ENCODE measurements at places on chromosomes 3 and 15.

- no peak for DNase-seq
These were observed 58.6 kb upstream of the NUDT16 start for GRCh38 chr3:131323014-131323413.

DNA sequence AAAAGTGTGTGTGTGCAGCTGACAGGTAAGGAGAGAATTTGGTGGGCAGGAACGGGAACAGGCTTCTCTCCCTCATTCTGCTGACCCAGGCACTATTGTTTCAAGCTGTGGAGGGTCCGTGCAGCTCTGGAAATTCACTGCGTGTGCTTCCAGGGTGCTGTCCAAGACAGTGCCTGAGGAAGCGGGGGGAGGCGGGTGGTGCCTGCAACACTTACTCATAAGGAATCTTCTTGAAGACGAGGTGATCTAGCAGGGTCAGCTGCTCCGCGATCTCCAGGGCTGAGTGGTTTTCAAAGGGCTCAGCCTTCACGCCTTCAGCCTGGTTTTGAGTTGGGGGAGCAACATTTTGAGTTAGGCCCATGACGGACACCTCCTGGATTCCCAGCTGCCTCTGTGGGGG is 46.6 kb upstream of the CTSH start:
- DNase-seq, result no peak

- no peak for DNase-seq
These were observed 156.0 kb upstream of the ROPN1 start for GRCh38 chr3:124147946-124148345.

GRCh38 chr3:119944091-119944490 is 150.2 kb downstream of the GSK3B start:
- DNase-seq, result no peak

DNA sequence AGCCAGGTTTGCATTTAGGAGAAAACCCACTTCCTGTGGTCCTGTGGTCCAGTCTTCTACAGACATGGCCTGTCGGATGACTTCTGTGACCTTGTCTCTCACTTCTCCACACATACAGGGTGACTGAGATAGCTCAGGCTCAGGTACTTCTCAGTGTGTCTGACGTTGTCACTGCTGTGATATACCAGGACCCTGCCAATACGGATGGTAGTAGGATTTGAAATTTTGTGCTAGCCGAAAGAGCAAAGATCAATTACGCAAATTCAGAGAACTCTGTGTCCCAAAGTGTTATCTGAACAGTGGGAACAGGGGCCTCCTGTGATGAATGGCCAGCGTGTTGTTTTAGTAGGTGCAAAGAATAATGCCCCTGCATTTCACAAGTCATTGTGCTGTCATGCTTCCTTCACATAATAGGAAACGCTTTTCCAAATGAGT is 128.9 kb downstream of the MCTP2 start:
- no peak for DNase-seq

DNA sequence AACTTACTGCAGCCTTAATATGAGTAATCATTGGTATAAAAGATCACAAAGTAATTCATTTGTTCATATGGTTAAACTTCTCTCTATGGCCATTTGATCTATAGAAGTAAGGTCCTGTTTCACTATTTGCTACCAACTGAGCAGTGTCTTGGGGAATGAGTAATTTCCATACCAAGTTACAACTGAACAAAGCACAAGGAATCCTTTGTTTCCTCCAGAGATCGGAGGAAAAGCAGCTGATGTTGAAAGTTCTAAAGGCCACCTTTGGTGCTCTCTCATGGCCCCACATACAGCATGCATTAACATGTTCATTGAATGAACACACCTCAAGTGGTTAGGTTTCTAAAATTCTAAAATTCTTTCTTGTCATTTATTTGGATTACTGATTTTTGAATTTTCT is 7.1 kb upstream of the CNTN3 start:
- DNase-seq, result no peak

DNA sequence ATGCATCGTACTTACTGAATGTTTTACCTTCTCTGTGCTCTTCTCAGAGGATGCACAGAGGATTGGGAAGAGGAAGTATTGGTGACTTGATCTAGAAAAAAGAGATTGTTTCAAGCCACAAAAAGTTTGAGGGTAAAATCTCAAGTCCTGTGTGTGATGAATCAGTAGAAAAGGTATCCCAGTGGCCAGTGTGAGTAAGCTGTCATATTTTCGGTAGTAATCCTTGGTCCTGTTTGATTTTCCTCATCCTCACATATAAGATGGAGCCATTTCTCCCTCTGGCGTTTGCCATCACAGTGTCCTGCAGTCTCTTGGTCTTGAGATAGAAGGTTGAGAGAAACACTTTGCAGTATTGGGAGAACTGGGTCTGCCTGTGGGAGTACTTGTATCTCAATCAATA is 166.8 kb downstream of the LPP start:
- DNase-seq, result no peak

DNA sequence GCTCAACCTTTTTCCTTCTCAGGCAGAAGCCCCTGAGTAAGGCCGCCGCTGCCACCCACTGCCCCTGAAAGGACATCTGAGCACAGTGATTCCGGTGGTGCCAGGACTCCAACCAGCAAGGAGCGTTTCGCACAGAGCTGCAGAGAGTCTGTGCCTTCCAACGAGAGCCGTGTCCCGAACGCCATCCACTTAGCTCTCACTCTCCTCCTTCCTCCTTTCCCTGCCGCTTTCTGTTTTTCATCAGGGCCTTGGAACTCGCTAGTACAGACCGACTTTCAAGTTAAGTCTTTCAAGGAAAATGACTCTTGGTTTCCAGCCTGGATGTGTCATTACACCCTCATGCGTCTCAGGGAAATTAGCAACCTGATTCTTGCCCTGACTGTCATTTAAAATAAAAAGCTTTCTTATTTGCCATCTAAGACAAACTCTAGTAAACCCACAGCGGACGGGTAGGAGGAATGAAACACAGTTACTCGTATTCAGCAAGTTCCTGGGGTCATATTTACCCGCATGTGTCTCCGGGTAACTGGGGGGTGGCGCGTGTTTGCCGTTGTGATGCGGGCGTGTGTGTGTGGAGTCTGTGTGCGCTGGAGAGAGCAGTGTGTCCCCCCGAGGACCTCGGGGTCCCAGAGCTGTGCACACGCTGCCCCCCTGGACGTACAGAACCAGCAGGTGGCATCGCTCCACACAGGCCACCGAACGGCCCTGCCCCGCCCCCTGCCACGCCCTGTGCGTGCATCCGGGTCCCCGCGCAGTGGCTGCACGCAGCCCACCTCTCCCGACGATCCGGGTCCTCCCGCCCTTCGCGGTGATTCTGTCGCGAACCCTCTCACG is 30.4 kb upstream of the ALDH1A3 start:
- peak; percentile 46 for DNase-seq

DNA sequence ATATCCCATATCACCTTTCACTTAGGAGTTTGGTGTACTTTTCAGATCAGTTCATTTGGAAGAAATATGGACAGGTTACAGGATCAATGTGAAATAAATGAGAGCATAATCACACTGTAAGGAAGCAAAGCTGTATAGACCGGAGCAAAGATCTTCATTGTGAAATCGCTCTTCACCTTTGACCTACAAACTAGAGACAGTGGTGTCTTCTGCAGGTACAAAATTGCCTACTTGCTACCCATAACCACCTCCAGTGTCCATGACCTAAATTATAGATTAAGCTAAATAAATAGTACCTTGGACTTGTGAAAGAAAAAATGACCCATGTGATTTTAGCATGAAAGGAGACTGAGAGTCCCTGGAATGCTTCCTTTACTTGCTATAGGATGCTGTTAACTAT is 379.5 kb upstream of the SUCLG2 start:
- no peak for DNase-seq

DNA sequence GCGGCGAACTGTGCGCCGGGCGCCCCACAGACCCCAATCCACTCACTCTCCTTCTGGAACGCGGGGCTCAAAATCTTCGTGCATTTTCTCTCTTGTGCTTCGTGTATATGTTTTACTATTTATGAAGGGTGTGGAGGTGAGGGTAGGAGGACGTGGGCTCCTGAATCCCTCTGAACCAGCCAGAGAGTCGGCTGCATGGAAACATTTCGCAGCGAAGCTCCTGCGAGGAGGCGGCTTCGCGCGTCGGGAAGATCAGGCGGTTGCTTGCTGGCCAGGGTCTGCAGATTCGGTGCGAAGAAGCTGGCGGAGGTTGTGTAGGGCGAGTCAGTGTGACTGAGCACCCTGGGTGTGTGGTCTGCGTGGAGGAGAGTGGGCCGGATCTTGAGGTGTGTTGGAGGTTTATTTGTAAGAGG is 1.1 kb downstream of the CNTN4 start:
- DNase-seq, result no peak

GRCh38 chr15:42707873-42708544 is 28.9 kb downstream of the CDAN1 start:
- DNase-seq, result no peak

DNA sequence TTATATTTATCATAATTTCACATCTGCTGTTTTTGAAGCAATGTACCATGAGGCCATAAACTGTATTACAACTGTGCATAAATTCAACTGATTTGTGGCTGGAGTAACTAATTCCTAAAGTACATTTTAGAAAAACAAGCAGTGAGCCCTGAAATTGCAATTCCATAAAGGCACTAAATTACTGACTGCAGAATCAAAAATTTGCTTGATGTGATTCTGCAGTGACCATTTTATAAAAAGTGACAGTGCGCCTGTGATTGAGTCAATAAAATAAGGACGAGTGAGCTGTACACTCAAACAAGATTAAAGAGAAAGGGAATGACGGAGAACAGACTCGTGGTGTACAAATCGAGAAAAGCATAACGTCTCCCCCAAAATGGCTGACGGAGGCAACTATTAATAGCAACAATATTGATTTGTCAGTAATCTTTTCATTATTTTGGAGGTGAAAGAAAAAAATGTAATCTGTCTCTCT is 121.4 kb upstream of the MEIS2 start:
- no peak for DNase-seq

DNA sequence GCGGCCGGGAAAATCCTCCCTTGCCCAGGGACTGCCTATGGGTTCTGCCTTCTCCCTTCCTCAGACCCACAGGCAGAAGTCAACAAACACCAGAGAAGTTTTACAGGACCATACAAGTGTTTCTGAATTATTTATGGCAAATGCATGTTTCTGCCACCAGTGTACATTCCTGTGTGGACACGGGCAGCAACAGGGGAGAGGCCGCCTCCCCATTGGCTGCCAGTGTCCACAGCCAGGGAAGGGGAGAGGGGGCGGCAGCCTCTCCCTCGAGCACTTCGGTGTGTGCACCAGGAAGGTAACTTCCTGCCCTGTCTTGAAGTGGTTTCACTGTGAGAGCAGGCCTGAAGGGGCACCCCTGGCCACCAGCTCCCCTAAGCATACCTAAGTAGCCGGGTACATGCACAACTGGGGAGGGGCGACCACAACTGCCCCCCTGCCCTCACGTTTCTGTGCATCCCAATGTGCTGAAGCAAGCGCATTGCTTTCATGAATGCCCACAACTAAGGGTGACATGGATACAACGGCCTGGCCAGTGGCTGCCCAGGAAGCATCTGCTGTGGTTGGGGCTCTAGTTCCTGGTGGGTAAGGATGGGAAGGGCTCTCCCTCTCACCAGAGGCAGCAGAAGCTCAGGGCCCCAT is 14.8 kb upstream of the SHISA5 start:
- DNase-seq, result no peak

DNA sequence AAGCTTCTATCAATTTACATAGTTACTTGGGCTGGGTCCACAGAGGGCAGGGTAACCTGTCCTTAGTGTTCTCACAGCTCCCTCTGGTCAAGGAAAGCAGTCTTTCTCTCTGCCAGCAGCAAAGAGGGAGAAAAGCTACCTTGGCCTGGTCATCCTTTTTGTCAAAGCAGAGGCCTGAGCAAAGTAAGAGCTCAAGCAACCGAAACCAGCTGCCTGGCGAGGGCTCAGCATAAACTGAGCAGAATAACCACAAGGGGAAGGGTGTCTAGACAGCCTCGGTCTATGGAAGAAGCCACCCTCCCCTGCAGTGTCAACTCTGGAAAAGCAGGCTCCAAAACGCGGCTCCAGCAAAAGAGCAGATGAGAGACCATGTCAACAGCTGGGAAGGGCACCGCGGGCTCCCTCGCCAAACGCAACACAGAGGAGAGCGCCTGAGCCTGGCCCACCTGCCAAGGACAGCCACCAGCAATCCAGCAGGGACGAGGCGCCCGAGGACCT is 17.4 kb downstream of the LRIG1 start:
- no peak for DNase-seq

- DNase-seq, result no peak
These were observed 12.0 kb downstream of the GREM1 start for GRCh38 chr15:32729700-32730395.

DNA sequence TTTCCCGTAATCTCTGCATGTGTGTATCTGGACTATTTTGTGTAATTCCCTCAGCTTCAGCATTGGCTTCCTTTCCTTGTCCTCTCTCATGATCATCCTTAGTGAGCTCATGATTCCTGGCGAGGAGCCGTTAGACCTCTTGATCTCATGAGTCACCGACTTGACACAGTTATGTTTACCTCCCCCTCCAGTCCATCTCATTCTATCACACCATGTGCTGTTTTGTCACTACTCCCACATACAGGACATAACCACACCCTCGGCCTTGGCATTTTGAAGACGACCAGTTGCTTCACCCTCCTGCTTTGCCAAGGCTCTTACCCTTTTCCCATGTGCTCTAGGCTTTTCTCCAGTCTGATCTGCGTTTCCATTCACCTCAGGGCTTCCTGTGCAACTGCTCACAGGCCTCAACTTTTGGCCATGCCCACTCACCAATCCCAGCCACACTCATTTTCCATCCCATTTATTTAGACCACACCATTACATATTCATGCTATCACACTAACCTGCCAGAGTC is 41.5 kb downstream of the CP start:
- no peak for DNase-seq

GRCh38 chr3:157650172-157650571 is 147.0 kb upstream of the VEPH1 start:
- no peak for DNase-seq

- peak; percentile 2 for DNase-seq
These were observed 68.7 kb downstream of the SLTM start for GRCh38 chr15:58864602-58865424.

DNA sequence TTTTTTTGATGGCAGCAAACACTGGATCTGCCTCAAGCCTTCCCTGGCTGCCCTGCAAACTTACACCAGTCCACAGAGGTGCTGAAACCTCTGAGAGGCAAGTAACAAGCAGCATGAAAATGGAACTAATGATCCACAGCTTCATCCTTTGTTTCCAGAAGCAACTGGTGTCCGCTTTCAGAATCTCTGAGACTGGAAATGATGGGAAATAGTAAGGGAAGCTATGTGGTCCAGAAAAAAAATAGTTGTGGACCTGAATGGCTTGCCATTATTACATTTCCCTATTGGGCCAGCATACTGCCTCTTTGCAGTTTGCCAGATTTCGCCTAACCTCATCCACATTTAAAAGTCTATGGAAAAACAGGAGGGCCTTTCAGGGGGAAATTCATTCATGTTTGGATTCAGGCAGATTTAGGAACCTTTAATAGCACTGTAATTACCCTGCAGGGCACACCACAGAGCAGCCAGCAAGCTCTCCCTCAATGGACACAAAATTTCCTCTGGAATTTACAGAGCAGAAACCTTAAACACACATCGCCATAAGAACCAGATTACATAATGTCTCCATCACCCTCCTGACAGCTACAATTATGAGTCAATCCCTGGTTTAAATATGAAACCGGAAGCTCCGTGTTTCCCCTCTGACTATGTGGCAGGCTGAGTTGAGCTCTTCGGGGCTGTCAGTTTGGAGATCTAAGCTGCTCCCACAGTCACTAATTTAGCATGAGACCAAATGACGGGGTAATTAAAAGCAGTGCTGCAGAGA is 134.4 kb downstream of the TMCO5A start:
- DNase-seq, result no peak

- DNase-seq, result no peak
These were observed 28.2 kb upstream of the SIN3A start for GRCh38 chr15:75479670-75480069.
